Naive thymus-derived CD8-positive, alpha-beta T cell (primary cell): ENCODE measurements at places on chromosomes 1 and 21. TPM values are rescaled to one million over a fixed set of nuclear protein-coding genes. Genes with fewer than 3 reads are reported as not detected.

The KMO gene
- total RNA-seq, result 0.71 TPM

The IL19 gene
- total RNA-seq, result not detected

The GPR3 gene
- not detected for total RNA-seq

- H3K4me3 ChIP-seq, result no peak overlapping the region
- H3K27ac ChIP-seq, result no peak overlapping the region
- no peak for DNase-seq
- H3K4me1 ChIP-seq, result no peaks in the 10 kb centered on the region
- no peaks in the 10 kb centered on the region for H3K36me3 ChIP-seq
Observed at GRCh38 chr1:192913683-192914082, 104.8 kb downstream of the RGS2 start.

- no peak overlapping the region for H3K4me3 ChIP-seq
- peaks cover 3% of the 10 kb centered on the region for H3K4me1 ChIP-seq
Observed at GRCh38 chr1:207020709-207021107, 11.8 kb downstream of the C1orf116 start.

DNA sequence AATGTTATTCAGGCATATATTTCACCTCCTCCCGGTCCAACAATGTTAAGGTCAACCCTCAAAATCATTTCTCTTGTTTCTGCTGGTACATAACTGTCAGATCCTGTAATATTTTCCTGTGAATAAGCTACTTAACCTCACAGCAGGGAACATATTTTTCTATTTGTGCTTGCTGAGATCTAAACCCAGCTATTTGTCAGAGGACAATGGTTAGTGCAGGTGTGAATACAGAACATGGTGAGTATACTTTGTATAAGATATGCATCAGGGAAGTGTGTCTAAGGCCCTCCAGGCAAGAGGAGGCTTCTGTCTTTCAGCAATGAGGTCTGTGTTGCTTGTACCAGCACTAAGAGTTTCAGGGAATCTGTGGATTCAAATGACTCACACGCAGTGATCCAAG lies 970.6 kb downstream of the NCAM2 start:
- no peaks in the 10 kb centered on the region for H3K27me3 ChIP-seq
- no peaks in the 10 kb centered on the region for H3K36me3 ChIP-seq
- H3K27ac ChIP-seq, result no peak overlapping the region
- DNase-seq, result no peak

DNA sequence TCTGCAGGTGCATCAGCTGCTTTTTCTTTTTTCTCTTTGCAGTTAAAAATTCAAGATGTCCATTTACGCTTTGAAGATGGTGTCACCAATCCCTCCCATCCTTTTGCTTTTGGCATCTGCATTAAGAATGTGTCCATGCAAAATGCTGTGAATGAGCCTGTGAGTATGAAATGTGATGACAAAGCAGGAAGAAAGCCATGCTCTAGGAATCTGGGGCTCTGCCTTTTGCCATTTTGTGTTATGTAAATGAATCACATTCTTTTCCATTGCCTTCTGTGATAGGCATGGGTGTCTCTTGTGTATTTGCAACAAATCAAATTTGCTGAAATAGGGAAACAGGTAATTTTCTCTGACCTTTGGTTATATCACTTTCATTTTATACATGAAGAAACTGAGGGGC lies 19.4 kb downstream of the VPS13D start:
- no peak overlapping the region for H3K4me3 ChIP-seq
- peaks cover 91% of the 10 kb centered on the region for H3K36me3 ChIP-seq
- peaks cover 1% of the 10 kb centered on the region for H3K4me1 ChIP-seq
- no peaks in the 10 kb centered on the region for H3K27me3 ChIP-seq

- peak overlapping the region; percentile 19 for H3K27ac ChIP-seq
- DNase-seq, result no peak
- no peaks in the 10 kb centered on the region for H3K36me3 ChIP-seq
- H3K4me1 ChIP-seq, result peaks cover 10% of the 10 kb centered on the region
- no peaks in the 10 kb centered on the region for H3K27me3 ChIP-seq
- H3K4me3 ChIP-seq, result no peak overlapping the region
Observed at GRCh38 chr21:29326914-29327554, 28.3 kb downstream of the BACH1 start.

DNA sequence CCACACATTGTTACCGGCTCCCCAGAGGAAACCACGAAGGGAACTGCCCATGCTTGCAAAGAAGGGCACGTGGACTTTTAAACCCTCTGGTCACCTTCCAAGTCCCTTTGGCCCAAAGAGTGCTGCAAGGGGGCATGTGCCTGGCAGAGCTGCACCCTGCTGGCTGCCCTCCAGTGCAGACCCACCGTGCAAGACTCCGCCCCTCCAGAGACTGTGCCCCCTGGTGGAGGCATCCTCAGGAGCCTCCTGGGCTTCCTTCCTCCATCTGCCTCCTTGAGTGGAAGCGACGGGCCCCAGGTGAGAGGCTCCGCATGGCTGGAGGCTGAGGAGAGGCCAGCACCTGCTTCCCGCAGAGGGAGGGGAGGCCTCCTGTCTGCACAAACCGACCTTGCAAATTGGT lies 100.6 kb downstream of the CRYAA start:
- H3K4me3 ChIP-seq, result no peak overlapping the region
- peak; percentile 23 for DNase-seq
- H3K36me3 ChIP-seq, result no peaks in the 10 kb centered on the region

DNA sequence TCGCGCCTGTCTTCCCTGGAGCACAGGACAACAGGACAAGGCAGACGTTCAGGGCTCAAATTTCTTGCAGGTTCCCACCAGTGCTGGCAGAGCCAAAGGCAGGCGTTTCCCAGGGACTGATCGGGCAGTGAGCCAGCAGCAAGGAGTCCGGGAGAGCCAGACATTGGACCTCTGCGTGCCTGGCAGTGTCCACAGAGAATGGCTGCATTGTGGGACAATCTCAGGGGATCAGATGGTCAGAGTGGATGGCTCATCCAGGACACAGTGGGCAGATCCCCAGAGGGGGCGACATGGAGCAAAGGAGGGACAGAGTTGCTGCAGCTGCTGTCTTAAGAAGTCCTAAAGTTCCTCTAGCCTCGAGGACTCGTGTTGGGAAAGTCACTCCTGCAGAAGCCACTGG lies 4.6 kb downstream of the TMEM63A start:
- DNase-seq, result no peak
- peak overlapping the region; percentile 68 for H3K4me3 ChIP-seq
- H3K4me1 ChIP-seq, result peaks cover 37% of the 10 kb centered on the region
